ENCODE measurements at places on chromosomes 7 and 10.

DNA sequence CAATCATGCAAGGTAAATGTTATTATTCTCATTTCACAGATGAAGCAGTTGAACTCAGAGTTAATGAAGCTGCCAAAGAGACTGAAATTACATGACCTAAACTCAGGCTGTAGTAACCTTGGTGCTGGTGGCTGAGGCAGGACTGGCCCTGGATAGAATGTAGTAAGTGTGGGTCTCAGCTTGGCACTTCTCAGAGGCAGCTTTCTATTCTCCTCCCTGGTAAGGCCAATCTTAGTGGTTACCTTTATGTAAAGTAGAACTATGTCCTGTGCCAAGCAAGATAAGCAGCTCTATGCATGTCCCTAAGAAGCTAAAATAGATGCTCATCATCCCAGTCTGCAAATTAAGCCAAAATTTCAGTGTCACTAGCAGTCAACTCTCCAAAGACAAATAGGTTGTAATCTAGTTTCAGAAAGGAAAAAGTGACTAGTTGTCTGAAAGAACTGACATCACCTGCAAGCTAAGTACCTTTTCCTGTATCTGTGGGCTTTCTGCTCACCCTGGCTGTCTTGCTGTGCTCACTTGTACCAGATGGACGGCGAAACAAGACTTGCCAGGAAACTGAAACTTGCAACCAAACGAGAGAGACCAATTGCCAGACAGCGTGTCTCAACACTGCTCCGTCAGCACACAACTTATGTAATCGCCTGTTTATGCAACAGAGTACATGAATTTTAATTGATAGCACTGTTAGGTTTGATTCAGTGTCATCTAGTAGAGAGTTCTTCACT is 43.7 kb downstream of the CH25H start:
- DNase-seq, result no peak

DNA sequence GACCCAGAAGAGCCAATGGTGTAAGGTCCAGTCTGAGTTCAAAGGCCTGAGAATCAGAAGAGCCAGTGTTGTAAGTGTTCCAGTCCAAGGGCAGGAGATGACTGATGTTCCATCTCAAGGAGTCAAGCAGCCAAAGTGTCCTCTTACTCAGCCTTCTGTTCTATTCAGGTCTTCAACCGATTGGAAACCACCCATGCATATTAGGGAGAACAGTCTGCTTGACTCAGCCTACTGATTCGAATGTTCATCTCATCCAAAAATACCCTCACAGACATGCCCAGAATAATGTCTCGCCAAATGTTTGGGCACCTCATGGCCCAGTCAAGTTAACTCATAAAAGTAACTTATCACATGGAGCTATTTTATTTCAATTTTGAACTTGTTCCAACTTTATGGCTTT is 2.9 kb upstream of the WDFY4 start:
- no peak for DNase-seq

- no peak for DNase-seq
Measured at GRCh38 chr7:24129597-24129996, 154.4 kb upstream of the NPY start.

- DNase-seq, result no peak
Measured at GRCh38 chr10:3787016-3787400, 2.0 kb upstream of the KLF6 start.

DNA sequence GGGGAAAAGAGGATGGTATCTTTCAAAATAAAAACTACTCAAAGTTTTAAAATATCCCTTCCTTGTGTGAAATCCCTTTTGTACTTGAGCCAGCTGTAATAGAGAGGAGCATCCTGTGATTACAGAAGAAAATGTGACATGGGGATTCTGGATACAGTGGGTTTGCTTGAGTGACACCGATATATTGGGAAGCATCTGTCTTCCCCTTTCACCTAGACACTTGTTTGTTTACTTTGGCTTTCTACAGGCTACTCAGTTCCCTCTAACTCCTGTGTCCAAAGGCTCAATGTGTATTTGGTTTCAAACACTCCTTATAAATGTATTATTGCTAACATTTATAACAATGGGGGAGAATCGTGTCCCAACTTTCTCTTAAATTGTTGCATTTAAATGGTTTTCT is 24.4 kb downstream of the CPED1 start:
- DNase-seq, result no peak

DNA sequence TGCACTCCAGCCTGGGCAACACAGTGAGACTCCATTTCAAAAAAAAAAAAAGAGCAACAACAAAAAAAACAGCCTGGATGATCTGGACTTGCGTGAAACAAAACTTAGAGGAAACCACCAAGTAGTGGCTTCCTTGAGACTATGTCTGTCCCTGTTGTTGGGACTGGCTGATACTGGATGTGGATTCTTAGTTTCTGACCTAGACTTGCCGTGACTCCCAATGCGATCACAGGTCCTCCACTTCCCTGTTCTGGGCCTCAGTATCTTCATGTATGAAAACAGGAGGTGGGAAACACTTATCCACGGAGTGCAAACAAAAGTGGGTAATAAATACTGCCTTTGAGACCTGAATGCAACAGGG is 125.7 kb downstream of the PRPF18 start:
- DNase-seq, result no peak

DNA sequence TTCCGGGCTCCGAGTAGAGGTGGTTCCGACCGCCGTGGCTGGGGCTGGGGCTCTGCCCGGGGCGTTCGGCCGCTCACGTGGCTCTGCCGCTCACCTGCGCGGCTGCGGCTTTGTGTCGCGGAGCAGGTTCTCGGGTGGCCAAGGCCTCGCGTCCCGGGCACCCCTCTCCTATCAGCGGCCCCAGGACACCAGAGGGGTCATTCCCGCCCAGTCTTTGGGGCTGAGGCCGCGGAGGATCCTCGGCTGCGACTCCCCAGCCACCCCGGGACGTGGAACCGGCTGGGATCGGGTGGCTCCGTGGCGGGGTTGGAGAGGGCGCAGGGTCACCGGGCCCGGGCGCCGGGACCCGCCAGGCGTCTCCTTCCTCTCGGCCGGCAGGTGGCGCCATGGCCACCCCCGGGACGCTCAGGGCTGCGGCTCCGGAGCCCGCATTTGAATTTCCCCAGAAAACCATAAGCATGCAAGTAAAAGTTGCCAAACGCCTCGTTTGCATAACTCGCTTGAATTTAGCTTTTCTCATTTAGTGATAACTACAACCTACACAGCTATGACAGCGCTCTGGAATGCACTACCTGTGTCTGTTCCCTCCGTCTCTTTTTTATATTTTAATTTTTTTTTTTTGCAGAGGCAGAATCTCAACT is 1.2 kb downstream of the COL26A1 start:
- DNase-seq, result peak; percentile 23

DNA sequence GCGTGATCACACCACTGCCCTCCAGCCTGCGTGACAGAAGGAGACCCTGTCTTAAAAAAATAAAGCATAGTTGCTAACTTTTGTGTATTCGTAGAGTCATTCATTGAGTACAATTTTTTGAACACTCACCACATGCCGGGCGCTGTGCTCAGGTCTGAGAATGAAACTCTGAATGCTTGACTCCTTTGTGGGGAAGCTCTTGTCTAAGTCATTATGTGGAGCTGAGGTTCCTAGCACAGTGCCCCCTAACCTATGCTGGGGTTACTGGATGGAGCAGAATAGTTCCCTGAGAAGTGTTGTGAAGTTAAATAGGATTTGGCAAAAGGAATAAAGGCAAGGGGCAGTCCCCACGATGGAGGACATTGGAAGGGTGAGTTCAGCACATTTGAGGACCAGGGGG is 123.3 kb downstream of the CELF2 start:
- no peak for DNase-seq

GRCh38 chr7:50329775-50330174 is 25.3 kb downstream of the IKZF1 start:
- DNase-seq, result no peak

- DNase-seq, result no peak
Measured at GRCh38 chr7:117332031-117332430, 9.2 kb upstream of the WNT2 start.

GRCh38 chr10:75353183-75353582 is 48.4 kb downstream of the ZNF503 start:
- no peak for DNase-seq

GRCh38 chr7:44759246-44759645 is 10.6 kb downstream of the ZMIZ2 start:
- DNase-seq, result no peak

GRCh38 chr7:114630201-114630990 is 215.8 kb downstream of the FOXP2 start:
- peak; percentile 44 for DNase-seq

DNA sequence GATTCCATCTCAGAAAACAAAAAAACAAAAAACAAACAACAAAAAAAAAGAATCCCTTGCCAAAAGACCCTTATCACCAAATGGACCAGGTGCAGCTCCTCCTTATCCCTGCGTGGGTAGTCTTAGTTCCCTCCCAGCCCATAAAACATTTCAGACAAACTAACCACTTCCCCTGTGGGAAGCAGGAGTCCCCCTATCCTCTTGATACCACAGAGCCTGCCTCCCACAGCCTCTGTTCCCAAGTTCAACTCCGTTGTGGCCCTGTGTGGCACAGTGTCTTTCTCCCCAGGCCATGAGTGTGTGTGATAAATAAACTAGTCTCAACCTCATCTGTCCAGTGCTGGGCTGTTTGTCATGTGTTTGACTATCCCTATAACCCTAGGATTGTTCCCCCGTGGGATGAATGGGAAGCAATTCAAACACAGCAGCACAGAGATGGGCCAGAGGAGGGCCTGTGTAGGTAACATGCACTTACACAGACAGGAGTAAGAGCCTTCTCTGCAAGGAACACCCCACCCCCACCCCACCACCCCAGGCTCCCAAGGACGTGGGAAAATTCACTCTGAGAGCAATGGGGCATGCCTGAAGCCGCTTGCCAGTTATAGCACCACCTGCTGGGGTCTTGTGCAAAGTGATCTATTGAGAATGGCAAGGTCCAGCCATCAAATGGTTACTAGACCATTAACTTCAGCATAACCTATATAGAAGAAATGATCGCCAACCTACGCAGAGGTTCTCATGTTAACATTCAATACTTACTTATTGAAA is 147.1 kb upstream of the GHITM start:
- DNase-seq, result peak; percentile 1

DNA sequence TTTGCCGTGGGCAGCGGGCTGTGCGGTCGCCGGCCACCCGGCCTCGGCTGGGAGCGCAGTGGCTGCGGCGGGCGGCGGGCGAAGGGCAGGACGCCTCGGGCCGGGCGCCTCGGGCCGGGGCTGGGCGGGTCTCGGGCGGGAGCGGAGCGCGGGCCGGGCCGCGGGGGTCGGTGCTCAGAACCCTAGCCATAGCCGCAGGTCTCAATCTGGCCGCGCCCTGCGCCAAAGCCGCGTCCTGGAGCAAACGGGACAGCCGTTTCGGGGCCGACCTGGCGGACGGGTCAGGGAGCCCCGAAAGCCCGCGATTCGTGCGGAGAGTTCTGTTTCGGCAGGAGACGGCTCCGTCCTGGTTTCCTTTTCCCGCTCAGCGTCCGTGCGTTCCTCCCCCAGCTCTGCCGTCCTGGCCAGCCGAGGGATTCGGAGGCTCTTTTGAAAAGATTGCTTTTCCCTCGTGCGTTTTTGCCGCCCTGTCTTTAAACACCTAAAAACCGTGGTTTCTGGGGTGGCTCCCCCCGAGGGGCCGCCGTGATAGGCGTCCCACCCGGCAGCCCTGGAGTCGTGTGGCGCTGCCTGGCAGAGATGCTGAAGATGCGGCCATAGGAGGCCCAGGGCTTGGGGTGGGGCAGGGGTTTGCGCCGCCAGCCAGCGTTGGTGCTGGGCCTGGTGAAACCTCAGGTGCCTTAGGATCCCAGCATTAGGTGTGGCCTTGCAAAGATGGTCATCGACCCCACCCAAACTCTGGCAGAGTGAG is 727 bp downstream of the RET start:
- no peak for DNase-seq

GRCh38 chr7:140455743-140456142 is 23.6 kb downstream of the MKRN1 start:
- DNase-seq, result no peak

- no peak for DNase-seq
Measured at GRCh38 chr7:16465469-16466361, at the start of gene SOSTDC1. Gene SOSTDC1 (minus strand): TSS chr7:16465738. CDS start chr7:16465668, 70 bp downstream.

GRCh38 chr7:150396851-150397260 is 17.7 kb downstream of the ZNF775 start:
- DNase-seq, result no peak

DNA sequence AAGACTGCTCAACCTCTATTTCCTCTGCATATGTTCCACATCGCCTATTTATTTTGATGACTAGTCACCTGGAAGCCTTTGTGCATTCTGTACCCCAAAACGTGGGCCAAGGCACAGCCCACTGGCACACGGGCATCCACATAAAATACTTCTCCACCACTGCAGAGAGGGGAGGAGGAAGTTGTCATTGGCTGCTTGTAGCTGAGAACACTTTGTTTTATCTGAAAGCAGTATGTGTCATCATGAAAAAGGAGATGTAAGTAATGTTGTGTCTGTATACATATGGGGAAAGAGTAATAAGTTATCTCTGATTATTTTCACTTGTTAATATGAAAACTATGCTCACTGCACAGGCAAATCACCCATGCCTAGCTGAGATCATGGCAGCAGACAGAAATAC is 48.2 kb upstream of the AMPH start:
- no peak for DNase-seq

GRCh38 chr10:45151467-45152214 is 150.9 kb downstream of the ZNF22 start:
- no peak for DNase-seq

DNA sequence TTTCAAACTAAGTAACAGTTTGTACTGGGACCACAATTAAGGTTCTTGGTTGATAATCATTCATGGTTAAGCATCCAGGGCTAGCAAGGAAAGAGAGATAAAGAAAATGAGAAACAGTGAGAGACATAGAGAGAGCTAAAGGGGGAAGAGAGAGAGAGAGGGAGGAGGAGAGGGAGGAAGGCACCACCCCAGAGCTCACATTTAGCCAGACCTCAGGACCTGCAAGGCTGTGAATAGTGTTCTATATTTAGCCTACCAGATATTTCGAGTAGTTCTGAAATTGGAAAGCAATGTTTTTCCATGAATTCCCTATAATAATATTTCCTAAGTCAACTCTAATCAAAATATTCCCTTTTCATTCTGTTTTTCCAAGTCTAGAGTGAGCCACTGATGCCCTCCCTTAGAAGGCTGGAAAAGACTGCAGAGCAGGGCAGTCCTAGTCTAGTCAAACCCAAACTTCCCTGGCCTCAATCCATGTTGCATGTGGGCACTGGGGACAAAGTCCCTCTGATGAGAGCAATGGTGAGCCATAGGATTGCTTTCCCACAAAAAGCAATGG is 119.4 kb upstream of the INHBA start:
- DNase-seq, result no peak

DNA sequence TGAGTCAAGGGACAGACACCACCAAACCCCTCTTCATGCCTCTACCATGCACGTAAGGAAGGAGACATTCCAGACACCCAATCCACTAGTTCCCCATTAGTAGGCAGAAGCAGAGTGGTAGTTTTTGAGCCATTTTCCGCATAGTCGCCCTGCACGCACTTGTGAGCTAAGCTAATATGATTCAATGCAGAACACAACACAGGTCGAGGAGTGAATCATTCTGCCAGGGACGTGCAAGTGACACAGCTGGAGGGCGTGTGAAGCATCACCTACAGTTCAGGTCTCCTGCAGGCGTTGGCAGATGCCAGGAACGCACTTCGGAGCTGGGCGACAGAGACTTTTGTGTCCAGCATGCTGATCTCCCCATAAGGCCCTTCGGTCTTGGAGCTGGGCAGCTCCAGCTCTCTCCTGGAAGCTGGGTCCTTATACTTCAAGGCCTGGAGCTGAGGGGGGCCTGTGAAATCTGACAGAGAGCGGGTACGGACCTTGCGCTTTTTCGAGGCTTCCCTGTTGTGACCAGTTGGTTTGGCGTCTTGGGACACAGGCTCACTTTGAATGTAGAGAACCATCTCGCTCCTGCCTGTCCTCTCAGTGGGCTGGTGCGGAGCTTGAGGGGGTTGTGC is 102.4 kb downstream of the SVIL start:
- no peak for DNase-seq

GRCh38 chr10:84375011-84375410 is 46.6 kb downstream of the CCSER2 start:
- DNase-seq, result peak; percentile 18
